Amygdala (tissue), 56 donors: ENCODE measurements at places on chromosomes 12 and 14.

DNA sequence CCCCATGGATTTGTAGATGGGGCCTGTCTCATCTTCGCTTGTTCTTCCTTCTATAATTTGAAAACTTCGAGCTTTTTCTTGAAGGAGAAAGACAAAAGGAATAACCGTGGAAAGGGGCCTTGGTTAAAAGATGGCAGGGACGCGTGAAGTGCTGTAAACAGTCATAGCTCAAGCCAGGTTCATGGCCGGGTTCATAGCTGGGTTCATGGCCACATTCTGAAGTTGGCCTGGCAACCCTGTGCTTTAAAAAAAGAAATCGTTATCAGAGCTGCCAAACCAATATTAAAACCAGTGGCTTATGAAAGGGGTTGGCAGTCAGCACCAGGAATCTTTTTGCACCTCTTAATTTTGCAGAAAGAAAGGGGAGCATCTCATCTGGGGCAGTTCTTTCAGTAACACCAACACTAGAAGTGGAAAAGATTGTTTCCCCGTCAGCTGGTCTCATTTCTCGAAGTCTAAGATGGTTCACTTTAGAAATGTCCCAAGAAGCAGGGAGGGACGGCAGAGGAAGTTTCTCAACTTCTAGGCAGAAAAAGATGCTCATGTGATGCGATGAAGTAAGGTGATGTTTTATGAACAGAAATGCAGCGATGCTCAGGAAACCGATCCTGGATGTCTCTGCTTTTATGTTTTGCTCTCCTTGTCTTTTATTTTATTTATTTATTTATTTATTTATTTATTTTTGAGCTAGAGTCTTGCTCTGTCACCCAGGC, 193.1 kb upstream of the TBX3 start:
- DNase-seq: no peak

- no peak for DNase-seq
These were observed 33.7 kb downstream of the MDM2 start for GRCh38 chr12:68841717-68842116.

DNA sequence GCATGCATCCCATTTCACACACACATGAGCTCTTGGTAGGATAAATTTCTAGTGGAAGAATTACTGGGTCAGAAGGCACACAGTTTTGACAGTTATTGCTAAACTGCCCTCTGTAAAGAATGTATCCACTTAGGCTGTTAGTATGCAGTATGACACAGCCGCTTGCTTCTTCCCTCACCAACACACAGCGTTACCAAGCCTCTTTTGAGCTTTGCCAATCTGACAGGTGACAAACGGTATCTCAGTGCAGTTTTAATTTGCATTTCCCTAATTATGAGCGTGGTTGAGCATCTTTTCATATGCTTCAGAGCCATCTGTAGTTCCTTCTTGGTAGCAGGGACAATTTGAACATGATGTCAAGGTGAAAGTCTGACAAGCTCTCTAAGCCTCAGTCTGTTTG, 42.9 kb downstream of the HRK start:
- no peak for DNase-seq

GRCh38 chr12:123951467-123951866, 21.2 kb downstream of the CCDC92 start:
- DNase-seq: no peak

DNA sequence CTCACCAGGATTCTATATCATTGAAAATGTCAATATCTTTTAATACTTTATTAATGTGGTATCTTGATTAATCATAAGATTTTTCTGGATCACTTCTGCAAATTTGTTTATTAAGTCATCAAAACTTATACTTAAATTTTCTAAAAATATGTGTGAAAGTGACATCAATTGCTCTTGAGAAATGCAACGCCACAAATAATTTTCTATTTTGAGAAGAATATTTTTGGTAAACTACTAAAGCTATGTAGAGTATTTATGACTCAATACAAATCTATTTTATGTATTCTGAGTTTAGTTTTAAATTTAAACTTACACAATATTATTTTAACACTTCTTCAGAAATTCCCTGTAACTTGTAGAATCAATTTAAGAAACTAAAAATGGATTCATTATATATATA, 263.3 kb downstream of the RASSF9 start:
- DNase-seq: no peak

DNA sequence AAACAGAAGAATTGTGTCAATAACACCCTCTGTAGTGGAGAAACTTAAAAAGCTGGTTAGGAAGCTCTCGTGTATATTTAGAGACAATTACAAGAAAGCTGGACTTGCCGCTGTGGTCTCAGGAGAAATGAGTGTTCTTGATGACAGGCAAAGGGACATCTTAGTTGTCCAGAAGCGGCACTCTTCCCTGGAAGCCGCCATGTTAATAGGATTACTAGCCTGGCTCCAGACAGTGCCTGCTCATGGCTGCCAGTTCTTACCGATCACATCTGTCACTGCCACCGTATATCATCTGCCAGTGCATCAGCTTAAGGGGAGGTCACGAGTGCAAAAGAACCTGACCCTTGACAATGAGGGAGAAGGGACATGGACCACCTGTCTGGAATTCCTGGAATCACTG, 48.9 kb downstream of the C14orf132 start:
- DNase-seq: no peak

GRCh38 chr12:132178316-132178715, 34.1 kb downstream of the NOC4L start:
- no peak for DNase-seq

- DNase-seq: no peak
These were observed 5.9 kb upstream of the ASB8 start for GRCh38 chr12:48163150-48163747.

DNA sequence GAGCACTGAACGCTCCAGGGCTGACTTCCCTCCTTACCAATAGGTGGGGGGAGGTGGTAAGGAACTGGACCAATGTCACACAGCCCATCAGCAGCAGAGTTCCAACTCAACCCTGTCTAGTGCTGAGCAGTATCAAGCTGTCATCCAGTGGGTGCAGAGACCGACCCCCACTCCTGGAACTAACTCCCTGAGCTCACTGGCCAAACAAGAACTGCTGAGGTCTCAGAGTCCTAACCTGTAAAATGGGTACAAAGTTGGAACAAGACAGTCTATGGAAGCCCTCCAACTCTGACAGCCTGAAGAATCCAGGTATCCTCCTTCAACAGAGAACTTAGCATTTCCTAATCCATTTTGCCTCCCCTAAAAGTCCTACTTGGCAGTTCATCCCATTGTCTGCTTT, 91.1 kb upstream of the CLMN start:
- no peak for DNase-seq

GRCh38 chr14:90582166-90582565, 185.3 kb downstream of the CALM1 start:
- no peak for DNase-seq

GRCh38 chr12:133080026-133080367, 726 bp upstream of the ZNF140 start:
- peak; percentile 99 for DNase-seq

DNA sequence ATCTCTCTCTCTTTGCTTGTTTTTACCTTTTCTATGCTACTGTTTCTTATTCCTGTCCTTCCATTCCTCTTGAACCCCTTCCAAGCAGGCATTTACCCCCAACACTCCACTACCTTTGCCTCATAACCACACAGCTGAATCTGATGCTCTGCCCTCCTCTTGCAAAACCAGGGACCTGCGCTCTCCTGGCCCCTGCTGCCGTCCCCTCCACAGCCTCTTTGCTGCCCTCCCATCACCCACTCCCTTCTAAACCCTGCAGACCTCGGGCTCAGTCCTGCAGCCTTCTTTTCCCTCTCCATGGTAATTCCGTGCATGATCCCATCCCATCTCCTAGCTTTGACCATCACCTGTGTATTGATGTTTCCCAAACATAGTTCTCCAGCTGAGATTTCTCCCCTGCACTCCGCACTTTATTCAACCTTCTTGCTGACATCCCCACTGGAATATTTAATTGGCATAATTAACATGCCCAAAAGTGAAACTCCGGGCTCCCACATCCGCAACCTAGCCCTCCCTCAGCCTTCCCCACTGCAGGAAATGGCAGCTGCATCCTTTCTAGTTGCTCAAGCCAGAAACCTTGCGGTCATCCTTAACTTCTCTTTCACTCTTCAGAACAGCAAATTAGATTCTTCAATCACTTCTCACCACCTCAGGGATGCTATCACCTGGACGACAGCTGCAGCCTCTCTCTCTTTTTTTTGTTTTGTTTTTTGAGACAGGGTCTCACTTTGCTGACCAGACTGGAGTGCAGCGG, 16.0 kb downstream of the FIGNL2 start:
- DNase-seq: no peak

DNA sequence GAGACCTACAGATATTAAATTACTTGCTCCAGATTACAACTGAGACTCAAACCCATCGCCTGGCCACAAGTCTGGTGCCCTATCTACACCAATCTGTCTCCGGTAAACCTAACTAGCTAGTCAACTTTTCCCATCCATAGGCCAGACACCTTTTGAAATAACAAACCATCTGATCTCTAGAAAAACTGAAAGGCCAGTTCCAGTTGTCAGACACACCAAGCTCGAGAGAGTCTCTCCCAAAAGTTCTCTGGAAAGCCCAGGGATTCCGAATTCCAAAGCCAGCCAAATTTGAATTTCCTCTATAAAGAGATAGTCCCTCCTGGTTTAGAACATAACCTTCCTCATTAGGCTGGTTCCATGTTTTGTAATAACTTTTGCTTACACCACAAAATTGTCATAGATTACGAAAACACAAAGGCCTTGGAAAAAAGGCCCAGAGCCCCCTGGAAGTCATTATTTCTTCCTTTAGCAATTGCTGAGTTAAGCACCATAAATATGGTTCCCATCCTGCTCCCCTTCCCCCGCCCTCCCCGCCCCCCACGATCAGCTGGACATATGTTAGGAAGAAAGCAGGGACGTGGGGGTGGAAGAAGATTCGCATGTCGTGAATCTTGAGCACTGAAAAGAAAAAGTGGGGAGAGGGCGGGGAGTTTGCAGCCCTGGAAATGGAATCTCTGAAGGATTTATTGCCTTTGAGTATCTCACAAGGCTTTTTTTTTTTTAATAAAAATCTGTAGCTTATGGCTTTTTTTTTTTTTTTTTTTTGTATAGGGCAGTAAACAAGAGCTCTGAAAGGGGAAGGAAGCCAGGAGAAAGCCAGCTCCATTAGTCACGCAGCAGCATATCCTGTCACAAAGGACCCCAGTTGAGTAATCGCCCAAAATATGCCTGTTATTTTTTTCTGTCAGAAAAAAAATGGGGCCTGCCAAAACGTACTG, 110.4 kb downstream of the ZFP36L1 start:
- DNase-seq: no peak

DNA sequence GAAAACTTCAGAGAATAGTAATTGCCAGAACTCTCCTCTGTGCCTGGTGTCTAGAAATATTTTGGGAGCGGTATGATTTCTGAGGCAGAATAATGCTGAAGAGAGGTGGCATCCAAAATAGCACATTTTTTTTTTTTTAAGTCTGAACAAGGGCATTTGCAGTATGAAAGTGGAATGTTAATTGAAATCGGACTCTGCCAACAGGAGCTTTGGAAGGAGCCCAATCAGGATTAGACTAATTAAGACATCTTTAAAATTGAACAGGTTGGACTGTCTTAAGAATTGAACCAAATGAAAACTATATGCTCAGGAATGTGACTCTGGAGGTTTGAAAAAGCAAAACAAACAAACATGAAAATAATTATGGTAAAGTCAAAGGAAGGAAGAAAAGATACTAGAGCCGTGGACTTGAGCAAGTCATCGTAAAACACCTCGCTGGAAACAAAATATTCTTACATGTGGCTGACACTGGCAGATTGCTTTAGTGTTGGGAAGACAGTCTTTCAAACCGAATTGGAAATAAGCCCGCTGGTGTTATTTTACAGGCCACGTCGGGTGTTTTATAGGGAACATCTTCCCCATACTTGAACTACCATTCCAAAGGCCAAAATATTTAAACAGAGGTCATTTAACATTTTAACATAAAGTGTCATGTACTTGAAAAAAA, 436.3 kb downstream of the VRK1 start:
- no peak for DNase-seq

- DNase-seq: no peak
These were observed 134.8 kb downstream of the BCL11B start for GRCh38 chr14:99137001-99137700.

- DNase-seq: no peak
These were observed 630 bp downstream of the FOS start for GRCh38 chr14:75279153-75279762.

DNA sequence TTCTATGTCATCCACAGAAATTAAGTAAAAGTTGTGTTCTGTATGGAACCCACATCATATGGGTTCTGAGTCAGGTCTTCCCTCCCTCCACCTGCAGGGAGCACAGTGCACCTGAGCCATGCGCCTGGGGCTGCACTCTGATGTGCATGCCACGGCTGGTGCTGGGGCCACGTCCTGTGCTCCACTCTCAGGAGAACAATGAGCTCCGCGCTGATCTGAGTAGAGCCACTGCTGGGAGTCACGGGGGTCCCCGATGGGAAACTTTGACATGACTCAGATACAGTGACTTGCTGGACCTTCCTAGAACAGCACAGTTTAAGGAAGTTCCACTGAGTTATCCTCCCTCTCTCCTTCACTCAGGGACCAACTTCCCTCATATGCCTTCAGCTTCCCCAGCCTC, 683.4 kb downstream of the TMEM121 start:
- DNase-seq: no peak

GRCh38 chr12:13004986-13005385, 4.9 kb upstream of the HEBP1 start:
- DNase-seq: no peak

- DNase-seq: no peak
These were observed 31.7 kb downstream of the FUT8 start for GRCh38 chr14:65444230-65444629.

DNA sequence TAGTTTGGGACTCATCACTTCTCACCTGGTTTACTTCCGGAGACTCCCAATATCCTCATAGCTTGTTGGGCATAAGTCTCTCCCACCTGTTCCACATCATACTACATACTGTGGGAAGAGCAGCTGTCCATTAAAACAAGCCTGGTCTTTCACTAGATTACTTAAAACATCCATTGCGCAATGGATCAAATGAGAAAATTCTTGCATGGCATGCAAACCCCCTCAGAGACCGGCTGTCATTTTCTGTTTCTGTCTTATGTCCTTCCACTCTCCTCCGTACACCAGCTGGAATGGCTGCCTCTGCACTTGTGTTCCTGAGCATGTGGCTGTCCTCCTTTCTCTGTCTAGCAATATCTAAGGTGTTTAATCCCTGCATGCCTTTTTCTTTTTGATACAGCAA, 265.6 kb downstream of the TMEM117 start:
- DNase-seq: no peak

GRCh38 chr14:97456958-97457357, 659.8 kb downstream of the VRK1 start:
- no peak for DNase-seq

DNA sequence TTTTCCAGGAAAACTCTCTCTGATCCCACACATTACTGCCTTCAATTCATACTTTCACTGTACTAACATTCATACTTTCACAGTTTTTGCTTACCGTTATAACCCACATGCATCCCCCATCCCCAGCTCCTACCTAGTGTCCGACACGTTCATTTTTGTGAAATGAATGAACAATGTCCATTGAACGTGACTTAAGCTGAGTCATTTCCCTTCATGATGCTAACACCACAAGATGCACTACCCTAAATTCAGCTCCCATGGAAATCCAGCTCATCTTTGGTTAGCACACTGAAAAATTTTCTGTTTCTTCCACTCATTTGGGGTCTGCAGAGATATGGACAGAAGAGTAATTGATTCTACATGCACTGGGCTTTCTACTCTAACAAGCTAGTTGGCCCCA, 84.7 kb downstream of the GALNT4 start:
- no peak for DNase-seq
